Adrenal gland (tissue), 19 donors: ENCODE measurements at places on chromosomes 11 and 22. TPM values are rescaled to one million over a fixed set of nuclear protein-coding genes. Genes with fewer than 3 reads are reported as not detected.

- H3K27ac ChIP-seq: peak overlapping the region; percentile 79
- H3K27me3 ChIP-seq: no peaks in the 10 kb centered on the region
- H3K4me1 ChIP-seq: no peaks in the 10 kb centered on the region
- H3K36me3 ChIP-seq: no peaks in the 10 kb centered on the region
- H3K4me3 ChIP-seq: peak overlapping the region; percentile 45
Measured at GRCh38 chr11:79973721-79974617, 533.1 kb upstream of the TENM4 start.

DNA sequence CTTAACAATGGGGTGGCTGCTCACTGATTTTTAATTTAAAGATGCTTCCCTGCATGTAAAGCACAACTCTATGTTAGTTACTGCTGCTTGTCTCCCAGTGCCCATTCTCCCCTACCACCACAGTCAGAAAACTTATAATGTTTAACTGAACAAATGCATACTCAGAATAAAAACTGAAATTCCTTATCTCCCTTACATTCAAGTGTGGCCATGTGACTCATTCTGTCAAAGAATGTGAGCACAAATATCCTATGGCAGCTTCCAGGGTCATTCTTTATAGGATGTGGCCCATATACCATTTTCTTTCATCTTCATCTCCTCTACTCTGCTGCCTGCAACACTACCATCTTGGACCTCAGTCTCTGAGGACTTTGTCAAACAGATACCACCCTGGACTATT is 374.8 kb downstream of the DYNC2H1 start:
- H3K36me3 ChIP-seq: no peaks in the 10 kb centered on the region
- H3K4me3 ChIP-seq: no peak overlapping the region
- H3K27me3 ChIP-seq: no peaks in the 10 kb centered on the region
- no peaks in the 10 kb centered on the region for H3K4me1 ChIP-seq

The CREB3L1 gene
- total RNA-seq: 29.0 TPM

The P4HA3 gene
- total RNA-seq: 1.9 TPM

GRCh38 chr11:12137005-12137690 is 26.8 kb downstream of the MICAL2 start:
- no peak overlapping the region for H3K27ac ChIP-seq
- H3K4me3 ChIP-seq: no peak overlapping the region
- H3K4me1 ChIP-seq: peaks cover 5% of the 10 kb centered on the region
- H3K36me3 ChIP-seq: no peaks in the 10 kb centered on the region
- DNase-seq: no peak

DNA sequence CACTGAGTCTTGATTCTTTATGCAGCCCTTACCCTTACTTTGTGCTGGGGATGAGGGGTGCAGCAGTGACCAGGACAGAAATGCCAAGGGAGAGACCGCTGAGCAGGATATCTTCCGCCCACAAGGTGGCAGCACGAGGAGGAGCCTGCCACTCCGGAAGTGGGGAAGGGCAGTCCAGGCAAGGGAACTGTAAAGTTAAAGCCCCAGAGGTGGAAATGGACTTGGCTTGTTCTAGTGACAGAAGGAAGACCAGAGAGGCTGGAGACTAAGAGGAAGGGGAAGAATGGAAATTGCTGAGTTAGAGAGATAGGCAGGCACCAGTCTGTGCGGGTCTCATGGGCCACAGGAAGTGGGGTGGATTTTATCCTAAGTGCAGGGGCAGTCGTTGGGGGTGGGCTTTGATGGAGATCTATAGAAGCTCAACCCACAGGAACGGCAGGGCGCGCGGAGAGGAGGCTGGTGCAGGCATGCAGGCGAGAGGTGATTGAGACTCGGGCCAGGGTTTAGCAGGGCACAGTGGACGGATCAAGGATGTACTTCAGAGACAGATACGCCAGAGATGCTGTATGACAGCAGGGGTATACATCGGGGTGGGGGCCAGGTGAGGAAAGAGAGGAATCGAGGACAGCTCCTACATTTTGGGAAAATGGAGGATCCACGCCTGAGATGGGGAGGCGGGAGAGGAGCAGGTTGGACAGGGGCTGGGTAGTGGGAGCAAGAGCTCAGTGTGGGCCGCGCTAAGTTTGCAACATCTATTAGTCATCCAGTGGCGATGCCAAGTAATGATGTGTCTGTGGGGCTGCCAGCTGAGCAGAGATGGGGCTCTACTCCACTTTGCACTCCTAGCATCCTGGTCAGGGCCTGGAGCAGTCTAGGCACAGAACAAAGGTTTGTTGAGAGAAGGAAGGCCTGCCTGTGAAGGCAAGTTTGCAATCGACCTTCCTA is 3.3 kb upstream of the GRK2 start:
- peak; percentile 86 for DNase-seq
- no peaks in the 10 kb centered on the region for H3K36me3 ChIP-seq
- H3K4me3 ChIP-seq: no peak overlapping the region
- peaks cover 16% of the 10 kb centered on the region for H3K4me1 ChIP-seq

DNA sequence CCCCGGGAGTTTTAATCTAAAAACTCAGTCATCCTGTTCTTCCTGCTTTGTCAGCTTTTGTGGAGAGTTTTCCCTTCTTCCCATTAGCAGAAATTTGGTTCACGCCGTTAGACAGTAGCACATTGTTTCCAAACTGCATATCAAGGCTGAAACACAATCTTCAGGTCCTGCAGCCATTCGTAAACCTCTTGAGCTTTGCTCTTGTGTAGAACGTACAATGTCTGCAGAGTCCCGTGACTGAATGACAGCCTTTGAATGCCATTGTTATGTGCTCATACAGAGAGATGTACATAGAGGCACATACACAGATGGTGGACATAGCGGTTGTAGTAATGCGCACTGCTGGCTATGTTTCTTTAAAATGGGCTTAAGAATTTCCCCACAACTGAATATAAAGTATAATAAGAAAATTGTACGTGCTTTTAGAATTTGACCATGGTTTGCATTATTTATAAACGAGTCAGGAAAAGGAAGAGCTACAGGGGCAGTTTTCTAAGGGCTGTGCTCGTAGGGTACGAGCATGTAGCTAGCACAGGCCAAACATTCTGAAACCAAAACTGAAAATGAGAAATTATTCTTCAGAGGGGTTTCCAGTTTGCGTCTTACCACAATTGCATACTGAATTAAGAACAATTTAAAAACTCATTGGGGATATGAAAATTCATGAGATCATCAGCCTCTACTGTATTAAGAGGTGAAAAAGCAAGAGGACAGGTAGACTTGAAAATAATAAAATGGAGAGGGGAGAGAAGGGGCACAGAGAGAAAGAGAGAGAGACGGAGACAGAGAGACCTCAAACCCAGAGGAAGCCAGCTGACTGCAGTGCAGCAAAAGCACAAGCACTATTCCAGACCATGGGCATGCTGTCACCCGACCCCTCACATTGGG is 310.1 kb downstream of the CADM1 start:
- H3K4me3 ChIP-seq: no peak overlapping the region
- no peak overlapping the region for H3K27ac ChIP-seq
- no peaks in the 10 kb centered on the region for H3K27me3 ChIP-seq

The RAB3IL1 gene
- total RNA-seq: 23.7 TPM

- H3K4me3 ChIP-seq: no peak overlapping the region
- no peaks in the 10 kb centered on the region for H3K36me3 ChIP-seq
- no peak for DNase-seq
- no peaks in the 10 kb centered on the region for H3K27me3 ChIP-seq
- no peak overlapping the region for H3K27ac ChIP-seq
Measured at GRCh38 chr11:132475026-132475425, 1057.3 kb downstream of the OPCML start.

GRCh38 chr11:79430280-79430679 is 10.6 kb downstream of the TENM4 start:
- no peak overlapping the region for H3K27ac ChIP-seq
- DNase-seq: no peak
- H3K27me3 ChIP-seq: no peaks in the 10 kb centered on the region
- peaks cover 12% of the 10 kb centered on the region for H3K4me1 ChIP-seq

The TRIM51 gene
- total RNA-seq: not detected

GRCh38 chr11:44862558-44863101 is 88.1 kb downstream of the TP53I11 start:
- H3K4me3 ChIP-seq: no peak overlapping the region
- H3K27me3 ChIP-seq: no peaks in the 10 kb centered on the region
- H3K36me3 ChIP-seq: no peaks in the 10 kb centered on the region
- no peak for DNase-seq
- peaks cover 4% of the 10 kb centered on the region for H3K4me1 ChIP-seq
- peak overlapping the region; percentile 65 for H3K27ac ChIP-seq

GRCh38 chr11:69239641-69240040 is 54.3 kb upstream of the MYEOV start:
- DNase-seq: no peak
- H3K27me3 ChIP-seq: no peaks in the 10 kb centered on the region
- H3K4me3 ChIP-seq: no peak overlapping the region
- no peak overlapping the region for H3K27ac ChIP-seq

DNA sequence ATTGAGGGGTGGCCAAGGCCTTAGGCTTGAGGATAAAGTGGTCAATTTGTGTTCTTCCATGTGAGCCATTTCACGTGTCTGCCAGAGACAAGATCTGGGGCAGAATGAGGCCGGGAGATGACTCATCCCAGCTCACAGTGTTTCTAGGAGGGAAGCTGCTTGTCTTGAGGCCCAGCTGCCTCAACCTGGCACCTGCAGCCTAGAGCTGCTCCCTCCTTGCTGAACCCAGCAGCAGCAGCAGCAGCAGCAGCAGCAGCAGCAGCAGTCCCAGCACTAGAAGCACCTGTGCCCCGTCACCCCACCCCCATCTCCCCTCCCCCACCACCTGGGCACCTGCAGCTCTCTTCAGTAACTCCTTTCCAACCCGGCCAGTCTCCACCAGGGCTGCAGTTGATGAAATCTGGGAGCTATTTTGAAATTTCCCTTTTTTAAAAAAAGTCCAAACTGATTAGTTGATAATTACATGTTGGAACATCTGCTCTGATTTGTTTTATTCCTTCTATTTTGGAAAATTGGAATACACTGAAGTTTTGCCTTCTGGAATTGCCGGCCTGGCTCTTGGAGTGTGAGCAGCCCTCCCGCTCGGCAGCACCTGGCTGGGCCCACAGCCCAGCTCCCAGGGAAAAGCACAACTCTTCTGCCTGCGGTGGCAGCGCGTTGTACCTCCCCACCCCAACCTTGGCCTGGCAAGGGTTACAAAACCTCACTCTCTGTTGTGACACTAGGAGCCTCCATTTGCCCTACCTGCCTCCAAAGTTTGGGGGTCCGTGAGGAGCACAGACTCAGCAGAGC is 143.5 kb downstream of the NXPE2 start:
- no peaks in the 10 kb centered on the region for H3K4me1 ChIP-seq
- H3K4me3 ChIP-seq: no peak overlapping the region
- DNase-seq: peak; percentile 56

DNA sequence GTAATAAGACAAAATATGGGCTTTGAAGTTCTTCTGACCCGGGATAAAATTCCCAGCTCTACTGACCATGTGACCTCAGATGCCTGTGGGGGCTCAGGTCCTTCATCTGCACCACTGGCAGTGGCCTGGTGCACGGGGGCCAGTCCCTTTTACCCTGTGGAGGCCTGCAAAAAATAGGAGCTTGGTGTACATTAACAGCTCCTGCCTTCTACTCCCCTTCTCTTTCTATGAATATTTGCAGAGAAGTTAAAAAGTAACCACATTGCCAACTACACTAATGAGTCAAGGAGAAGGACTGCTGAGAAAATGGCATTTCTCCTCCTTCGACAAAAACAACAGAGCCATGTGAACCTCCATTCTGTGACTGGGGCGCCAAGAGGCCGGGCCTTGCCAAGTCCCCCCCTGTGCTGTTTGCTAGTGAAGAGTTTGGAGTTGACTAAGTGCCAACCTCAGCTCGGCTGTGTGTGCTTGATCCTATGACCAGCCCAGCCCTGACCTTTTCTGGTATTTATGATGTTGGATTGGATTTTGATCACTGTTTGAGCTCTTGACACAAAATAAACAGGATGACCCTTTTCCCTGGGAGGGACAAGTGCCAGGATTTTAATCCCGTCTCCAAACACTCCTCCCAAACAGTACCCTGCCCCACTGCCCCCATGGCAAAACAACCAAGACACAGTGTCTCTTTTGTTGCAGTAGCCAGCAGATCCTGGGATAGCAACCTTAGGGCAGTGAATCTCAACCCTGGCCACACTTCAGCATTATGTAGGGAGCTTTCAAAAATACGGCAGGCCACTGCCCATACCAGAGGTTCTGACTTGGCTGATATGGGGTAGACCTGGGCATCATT is 380.1 kb downstream of the LARGE1 start:
- peak overlapping the region; percentile 89 for H3K27ac ChIP-seq
- peak; percentile 37 for DNase-seq
- H3K4me1 ChIP-seq: peaks cover 11% of the 10 kb centered on the region

- DNase-seq: no peak
- H3K36me3 ChIP-seq: no peaks in the 10 kb centered on the region
- no peak overlapping the region for H3K4me3 ChIP-seq
Measured at GRCh38 chr11:121099885-121100284, 1.2 kb upstream of the TECTA start.

DNA sequence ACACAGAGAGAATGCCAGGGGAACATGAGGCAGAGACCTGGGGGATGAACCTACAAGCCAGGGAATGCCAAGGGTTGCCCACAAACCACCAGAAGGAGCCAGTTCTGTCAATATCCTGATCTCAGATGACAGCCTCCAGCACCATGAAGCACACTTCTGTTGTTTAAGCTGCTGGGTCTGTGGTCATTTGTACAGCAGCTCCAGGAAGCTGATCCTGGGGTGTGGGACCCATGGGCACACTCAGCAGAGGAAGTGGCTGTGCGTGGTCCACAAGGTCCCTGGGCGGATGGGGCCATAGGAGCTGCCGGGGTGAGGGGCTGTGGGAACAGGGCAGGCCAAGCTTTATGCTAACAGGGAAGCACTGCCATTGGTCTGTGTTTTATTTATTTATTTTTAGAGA is 12.1 kb downstream of the PPM1F start:
- no peak for DNase-seq
- peaks cover 42% of the 10 kb centered on the region for H3K4me1 ChIP-seq
- no peak overlapping the region for H3K27ac ChIP-seq
- no peaks in the 10 kb centered on the region for H3K27me3 ChIP-seq
- no peaks in the 10 kb centered on the region for H3K36me3 ChIP-seq

The CHST1 gene
- total RNA-seq: 1.1 TPM

DNA sequence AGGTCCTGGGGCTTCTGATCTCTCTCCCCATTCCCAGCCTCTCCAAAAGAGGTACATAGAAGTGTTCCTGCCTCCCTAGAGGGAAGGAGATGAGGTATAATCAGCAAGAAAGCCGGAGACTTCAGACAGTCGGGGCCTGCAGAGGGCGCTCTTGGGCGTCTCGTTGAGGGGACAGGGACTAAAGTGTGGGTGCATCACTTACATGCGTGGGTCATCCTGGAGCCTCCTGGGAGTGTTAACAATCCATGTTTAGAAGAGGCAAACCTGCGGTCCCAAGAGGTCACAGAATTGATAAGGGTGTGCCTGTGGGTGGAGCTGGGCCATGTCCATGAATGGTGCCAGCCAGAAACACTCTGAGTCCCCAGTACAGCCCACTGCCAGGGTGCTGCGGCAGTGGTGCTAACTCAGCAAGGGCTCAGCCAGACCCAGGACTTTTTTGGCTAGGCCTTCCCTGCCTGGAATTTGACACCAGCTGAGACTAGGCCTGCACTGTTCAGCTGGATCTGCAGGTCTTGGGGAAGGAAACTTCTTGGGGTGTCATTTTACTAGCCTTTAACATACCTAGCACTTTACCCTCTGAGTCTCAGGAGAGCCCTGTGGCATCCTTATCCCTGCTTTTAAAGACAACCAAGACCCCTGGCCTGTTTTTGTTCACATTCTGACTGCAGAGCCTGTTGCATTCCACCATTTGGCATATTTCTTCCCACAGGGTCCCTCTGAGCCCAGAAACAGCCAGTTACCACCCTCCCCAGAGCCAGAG is 5.5 kb downstream of the YDJC start:
- no peak overlapping the region for H3K4me3 ChIP-seq
- no peak overlapping the region for H3K27ac ChIP-seq
- H3K4me1 ChIP-seq: peaks cover 14% of the 10 kb centered on the region
- H3K36me3 ChIP-seq: no peaks in the 10 kb centered on the region
- no peak for DNase-seq

The POU2AF3 gene
- 2.3 TPM for total RNA-seq
